A549 treated with Mapracorat at 1 μM for 4 hours (cell line): ENCODE measurements at places on chromosomes 2 and 18. TPM values are rescaled to one million over a fixed set of nuclear protein-coding genes. Genes with fewer than 3 reads are reported as not detected.

Gene C2orf78
- total RNA-seq: not detected in 5 replicates

Gene TOGARAM2
- 0.06 to 0.52 TPM (median 0.24 TPM) in 5 replicates for total RNA-seq

Gene SFT2D3
- 4.4 to 7.1 TPM (median 5.9 TPM) in 5 replicates for total RNA-seq

Gene BIN1
- total RNA-seq: 29.3 to 31.7 TPM (median 29.8 TPM) in 5 replicates

Gene ANKRD30BL
- not detected in 5 replicates for total RNA-seq

Gene HOXD12
- not detected in 5 replicates for total RNA-seq
